ENCODE measurements at places on chromosomes 5 and 9.

GRCh38 chr9:2448193-2448738, 173.3 kb upstream of the VLDLR start:
- DNase-seq: no peak

- no peak for DNase-seq
Measured at GRCh38 chr5:132394667-132395259, 25.3 kb downstream of the SLC22A5 start.

DNA sequence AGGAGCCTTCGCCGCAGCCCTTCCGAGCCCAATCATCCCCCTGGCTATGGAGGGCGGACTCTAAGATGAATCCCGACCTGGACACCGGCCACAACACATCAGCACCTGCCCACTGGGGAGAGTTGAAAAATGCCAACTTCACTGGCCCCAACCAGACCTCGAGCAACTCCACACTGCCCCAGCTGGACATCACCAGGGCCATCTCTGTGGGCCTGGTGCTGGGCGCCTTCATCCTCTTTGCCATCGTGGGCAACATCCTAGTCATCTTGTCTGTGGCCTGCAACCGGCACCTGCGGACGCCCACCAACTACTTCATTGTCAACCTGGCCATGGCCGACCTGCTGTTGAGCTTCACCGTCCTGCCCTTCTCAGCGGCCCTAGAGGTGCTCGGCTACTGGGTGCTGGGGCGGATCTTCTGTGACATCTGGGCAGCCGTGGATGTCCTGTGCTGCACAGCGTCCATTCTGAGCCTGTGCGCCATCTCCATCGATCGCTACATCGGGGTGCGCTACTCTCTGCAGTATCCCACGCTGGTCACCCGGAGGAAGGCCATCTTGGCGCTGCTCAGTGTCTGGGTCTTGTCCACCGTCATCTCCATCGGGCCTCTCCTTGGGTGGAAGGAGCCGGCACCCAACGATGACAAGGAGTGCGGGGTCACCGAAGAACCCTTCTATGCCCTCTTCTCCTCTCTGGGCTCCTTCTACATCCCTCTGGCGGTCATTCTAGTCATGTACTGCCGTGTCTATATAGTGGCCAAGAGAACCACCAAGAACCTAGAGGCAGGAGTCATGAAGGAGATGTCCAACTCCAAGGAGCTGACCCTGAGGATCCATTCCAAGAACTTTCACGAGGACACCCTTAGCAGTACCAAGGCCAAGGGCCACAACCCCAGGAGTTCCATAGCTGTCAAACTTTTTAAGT, 819 bp downstream of the ADRA1B start:
- no peak for DNase-seq

- no peak for DNase-seq
Measured at GRCh38 chr5:91534332-91534731, 151.2 kb upstream of the ARRDC3 start.

GRCh38 chr5:147805030-147805454, 22.5 kb upstream of the JAKMIP2 start:
- DNase-seq: no peak

- DNase-seq: no peak
Measured at GRCh38 chr5:97162045-97162444, 19.6 kb upstream of the LIX1 start.

GRCh38 chr5:57199866-57200265, 26.0 kb downstream of the GPBP1 start:
- DNase-seq: no peak

GRCh38 chr5:142032747-142033631, 20.2 kb upstream of the GNPDA1 start:
- no peak for DNase-seq

DNA sequence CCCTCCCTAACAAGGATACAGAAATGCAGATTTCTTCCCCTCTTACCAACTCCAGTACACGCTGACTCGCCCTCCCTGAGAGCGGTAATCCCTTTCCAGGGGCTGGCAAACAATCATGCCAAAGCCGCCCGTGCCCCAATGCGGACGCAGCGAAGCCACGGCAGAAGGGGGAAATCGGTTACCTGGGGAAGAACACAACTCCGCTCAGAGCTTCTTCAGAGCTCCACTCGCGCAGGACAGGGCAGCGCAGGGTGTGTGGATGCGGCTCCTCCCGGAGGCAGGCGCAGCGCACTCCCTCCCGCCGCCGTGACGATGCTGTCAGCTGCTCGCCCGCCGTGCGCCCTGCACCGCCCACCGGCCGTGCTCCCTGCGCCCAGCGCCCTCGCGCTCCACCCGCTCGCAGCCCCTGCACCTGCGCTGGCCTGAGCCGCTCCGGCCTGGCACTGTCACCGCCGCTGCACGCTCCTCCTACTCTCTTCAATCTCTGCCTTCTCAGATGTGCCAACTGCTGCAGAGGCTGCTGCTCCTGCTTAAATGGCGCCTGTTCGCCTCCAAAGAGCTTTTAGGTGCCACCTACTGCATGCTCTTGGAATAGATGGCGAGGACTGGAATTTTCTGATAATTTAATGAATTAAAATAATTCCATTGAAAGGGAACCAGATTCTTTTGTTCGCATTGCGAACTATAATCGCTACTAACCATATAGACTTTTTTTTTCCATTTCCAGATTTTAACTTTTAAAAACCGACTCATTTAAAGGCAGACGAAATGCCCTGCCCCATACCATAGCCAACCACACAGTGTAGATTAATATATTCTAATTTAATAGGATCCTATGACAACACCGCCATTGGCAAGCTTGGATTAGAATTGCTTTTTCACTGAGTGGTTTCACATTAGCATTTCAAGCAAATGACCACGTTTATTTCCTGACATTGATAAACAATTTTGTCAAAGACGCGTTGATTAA, at the start of gene DIRAS2:
Gene DIRAS2 (minus strand): TSS at position 255 of the 970 bp plus-strand sequence. CDS start 28,997 bp downstream, outside the sequence.
- no peak for DNase-seq
